RCC 7860 (cell line): ENCODE measurements at places on chromosomes 4 and X.

DNA sequence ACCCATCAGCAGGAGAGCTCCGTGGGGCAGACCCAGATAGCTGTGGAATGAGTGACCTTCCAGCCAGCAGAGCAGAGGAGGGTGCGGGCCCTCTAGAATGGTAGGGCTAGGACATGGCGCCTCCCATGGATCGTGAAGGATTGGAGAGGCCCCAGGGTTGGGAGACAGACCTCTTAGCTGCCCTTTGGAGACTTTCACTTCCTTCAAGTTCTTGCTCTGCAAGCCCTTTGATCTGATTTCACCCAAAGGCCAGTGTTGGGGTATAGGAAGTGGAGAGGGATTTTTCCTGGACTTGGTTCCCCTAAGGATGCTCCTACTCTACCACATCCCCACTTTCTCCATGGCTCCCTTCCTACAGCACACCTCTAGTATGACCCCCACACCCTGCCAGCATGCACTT lies 3.0 kb downstream of the SASH3 start:
- DNase-seq, result no peak

DNA sequence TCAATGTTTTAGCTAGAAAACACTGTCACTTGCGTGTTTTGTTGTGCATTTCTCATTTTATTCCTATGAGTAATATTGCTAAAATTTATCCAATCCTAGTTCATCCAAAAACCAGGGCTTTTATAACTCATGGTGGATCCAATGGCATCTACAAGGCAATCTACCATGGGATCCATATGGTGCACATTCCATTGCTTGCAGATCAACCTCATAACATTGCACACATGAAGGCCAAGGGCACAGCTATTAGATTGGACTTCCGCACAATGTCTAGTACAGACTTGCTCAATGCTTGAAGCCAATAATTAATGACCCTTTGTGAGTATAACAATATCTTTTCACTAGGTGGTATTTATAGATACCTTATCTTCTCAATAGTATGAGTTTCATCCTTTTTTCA lies 57.2 kb upstream of the UGT2B7 start:
- DNase-seq, result no peak

DNA sequence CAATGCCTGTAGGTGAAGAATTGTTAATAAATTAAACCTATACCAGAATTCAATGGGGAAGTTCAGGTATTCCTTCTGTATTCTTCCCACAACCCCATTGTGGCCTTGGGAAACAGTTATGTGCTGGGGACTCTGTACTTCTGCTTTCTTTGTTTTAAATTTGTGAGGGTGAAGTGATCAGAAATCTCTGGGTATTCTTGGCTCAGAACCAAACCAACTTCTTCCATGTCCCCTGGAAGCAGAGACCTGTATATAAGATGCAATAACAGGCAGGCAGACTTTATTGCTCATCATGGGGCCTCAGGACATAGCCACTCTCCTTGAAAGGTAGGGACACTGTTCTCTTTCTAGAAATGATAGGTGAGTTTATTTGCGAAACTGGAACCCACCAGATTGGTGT lies 19.8 kb upstream of the USP27X start:
- no peak for DNase-seq

DNA sequence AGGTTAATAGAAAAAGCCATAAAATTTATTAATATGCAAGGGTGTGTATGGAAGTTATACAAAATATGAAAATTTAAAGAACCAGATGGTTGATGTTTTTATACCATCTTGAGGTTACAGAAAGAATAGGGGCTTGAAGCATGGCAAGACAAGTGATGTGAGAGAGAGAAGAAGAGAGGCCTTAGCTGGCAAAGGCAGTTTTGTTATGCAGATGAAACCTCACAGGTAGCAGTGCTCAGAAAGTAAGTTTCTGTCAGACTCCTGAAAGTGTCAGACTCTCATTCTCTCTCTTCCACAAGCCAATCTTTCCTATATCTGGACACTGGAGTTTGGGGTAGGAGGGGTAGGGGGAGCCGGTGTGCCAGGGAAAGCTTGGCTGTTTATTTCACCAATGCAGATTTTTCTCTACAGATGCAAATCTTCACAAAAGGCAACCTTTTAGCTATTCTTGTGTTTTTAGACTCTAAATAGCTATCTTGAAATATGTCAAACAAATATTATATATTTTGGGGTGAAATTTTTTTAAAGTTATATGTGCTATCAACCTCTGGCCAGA lies 124.5 kb downstream of the CFAP299 start:
- no peak for DNase-seq

DNA sequence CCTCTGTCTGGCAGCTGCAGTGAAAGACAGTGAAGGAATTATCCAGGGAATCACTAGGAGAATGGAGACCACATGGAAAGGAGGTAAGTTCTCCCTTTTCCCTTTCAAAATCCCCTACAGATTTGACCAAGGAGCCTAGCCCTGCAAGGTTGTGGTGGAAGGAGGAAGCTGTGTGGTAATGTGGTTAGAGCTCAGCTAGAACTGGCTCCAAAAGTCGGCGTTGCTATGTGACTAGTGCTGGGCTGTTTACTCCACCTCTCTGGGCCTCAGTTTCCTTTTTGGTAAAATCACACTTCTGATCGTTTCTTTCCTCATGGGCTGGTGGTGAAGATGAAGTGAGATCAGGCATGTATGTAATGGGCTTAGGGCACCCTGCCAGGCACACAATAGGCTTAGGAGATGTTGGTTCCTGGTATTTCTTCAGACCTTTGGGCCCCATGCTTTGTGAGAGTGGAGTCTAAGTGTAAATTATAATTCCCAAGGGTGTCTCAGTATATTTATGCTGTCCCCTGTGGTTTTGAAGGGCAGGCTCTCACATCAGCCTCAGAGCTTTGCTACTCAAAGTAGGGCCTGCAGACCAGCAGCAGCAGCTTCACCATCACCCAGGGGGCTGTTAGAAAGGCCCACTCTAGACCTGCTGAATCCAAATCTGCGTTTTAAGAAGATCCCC lies 183.7 kb upstream of the BCOR start:
- DNase-seq, result no peak
